MM.1S (cell line): ENCODE measurements at places on chromosomes 16 and 17.

GRCh38 chr17:40612599-40613244 is 34.9 kb downstream of the SMARCE1 start:
- no peak for DNase-seq

GRCh38 chr16:23694644-23695373 is 16.1 kb downstream of the PLK1 start:
- peak; percentile 49 for DNase-seq

DNA sequence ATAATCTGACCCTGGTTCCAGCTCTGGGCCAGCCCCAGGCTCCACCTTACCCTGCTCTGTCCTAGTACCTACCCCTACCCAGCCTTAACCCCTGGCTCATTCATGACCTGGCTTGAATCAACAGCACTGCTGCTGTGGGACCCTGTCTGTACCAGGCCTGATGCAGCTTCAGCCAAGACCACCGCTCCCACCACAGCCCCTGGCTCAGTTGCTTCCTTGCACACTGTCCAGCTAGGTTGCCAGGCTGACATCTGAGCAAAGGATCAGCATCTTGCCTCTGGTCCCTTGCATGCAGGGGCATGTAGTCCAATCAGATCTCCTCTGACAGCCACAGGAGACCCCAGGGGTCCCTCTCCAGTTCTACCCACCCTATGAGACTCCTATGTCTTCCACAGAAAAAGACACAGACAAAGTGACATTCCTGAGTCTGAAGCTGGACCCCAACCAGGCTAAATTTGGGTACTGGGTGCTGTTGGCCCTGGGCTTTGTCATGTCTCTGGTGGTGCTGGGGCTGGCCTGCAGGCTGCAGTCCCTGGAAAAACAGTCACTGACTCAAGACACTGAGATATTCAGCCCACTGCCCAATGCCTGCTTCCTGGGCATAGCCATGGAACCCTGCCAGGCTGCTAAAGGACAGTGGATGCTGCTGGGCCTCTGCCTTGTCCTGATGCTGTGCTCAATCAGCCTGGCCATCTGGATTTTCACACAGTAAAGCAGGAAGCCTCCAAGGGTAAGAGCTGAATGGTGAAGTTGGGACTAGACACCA is 3.9 kb upstream of the KCNH6 start:
- DNase-seq = no peak

- DNase-seq = no peak
Observed at GRCh38 chr17:33045216-33045615, 53.6 kb downstream of the SPACA3 start.

DNA sequence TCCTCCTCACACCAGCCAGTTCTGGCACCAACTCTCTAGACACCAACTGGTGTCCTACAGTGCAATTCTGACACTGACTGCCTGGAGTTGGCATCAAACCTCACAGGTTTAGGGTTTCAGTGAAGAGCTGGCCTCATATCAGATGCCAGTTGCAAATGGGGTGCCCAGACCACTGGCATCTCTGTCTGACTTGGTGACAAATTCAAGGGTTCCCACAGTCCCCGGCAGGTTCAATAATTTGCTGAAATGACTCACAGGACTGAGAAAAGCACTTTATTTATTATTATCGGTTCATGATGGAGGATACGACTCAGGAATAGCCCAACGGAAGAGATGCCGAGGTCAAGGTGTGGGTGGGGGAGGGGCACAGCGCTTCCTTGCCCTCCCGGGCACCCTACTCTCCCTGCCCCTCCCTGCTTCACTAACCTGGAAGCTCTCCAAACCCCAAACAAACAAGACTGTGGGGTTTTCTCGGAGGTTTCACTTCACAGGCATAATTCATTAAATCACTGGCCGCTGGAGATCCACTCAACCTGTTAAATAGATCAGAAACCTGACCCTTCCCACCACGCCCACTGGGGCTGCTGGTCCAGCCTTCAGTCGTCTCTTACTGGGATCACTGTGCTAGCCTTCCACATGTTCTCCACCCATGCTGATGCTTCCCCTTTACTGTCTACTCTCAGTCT is 1.7 kb upstream of the NLRP1 start:
- no peak for DNase-seq

DNA sequence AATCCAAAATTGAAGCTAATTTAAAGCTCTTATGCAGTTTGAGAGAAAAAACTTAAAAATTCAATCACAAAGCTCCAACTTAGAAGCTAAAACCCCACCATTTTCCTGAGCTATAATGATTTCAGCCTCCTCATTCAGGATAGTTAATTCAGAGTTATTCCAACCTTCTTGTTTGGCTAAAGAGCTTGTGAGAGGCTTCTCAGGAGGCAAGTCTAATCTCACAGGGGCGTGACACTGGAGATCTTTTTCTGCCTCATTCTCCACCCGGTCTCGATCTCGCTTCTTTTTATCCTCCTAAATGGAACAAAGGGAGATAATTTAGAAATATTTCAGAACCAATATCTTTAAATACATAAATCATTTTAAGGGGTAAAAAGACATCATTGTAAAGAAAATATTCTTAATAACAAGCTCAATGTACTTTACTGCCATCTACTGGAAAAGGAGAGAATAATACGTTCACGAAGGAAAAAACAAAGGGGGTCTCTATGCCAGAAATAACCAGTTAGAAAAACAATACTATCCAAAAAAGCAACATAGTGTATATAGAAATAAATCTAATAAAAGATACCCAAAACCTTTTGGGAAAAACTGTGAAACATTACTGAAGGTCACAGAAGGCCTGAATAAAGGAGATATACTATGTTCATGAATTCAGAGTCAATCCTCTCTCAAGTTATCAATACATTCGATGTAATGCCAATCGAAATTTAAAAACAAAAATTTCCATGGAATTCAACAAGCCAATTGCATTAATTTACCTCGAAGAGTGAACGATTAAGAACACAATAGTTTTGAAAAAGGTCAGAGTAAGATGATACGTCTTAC is 13.9 kb downstream of the BRD7 start:
- peak; percentile 33 for DNase-seq

DNA sequence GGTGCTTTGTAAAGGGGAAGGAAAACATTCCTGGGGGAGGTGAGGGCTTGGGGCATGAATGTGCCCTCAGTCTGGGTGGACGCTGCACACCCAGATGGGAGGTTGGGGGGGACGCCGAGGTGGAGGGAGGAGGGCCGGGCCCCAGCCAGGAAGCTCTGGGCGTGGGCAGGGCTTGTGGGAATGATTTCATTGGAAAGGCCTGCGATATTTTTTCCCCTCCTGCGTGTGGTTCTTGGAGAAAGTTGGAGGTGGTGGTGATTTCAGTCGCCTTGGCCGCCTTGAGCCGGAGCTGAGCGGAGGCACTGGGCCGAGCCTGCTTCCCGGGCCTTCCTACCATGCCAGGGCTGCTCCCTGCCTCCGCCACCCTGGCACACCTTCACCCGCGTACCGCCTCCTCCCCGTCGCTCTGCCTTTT is 26.4 kb upstream of the CLEC18A start:
- DNase-seq = no peak

- DNase-seq = no peak
Observed at GRCh38 chr16:79403534-79403933, 197.0 kb downstream of the MAF start.

DNA sequence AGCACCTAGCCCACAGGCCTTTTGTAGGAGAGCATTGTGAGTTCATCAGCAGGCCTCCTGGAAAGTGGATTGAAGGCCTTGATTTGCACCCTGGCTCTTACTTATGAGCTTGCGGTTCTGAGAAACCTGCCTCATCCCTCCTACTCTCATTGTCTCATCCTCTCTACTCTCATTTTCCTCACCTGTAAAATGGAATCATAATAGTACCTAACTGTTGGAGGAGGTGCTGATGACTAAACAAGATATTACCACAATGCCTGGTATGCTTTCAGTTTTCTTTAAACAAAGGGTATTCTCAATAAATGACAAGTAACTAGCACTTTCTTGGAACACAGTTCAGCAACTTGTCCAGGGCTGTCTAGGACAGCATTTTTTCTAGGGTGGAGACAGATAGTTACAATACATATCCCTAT is 243.1 kb upstream of the MAF start:
- DNase-seq = no peak

DNA sequence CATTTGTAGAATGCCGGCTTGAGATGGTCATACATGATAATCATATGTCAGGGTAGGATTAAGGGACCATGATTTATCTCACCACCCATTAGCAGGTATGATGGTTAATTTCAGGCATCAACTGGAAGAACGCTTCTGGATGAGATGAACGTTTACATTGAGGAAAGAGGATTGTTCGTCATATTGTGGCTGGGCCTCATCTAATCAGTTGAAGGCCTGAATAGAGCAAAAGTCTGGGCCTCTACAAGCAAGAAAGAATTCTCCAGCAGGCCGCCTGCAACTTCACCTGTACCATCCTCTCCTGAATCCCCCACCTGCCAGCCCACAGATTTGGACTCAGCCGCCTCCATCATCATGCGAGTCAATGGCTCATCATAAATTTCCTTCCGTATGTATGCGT is 30.6 kb upstream of the XYLT1 start:
- no peak for DNase-seq

DNA sequence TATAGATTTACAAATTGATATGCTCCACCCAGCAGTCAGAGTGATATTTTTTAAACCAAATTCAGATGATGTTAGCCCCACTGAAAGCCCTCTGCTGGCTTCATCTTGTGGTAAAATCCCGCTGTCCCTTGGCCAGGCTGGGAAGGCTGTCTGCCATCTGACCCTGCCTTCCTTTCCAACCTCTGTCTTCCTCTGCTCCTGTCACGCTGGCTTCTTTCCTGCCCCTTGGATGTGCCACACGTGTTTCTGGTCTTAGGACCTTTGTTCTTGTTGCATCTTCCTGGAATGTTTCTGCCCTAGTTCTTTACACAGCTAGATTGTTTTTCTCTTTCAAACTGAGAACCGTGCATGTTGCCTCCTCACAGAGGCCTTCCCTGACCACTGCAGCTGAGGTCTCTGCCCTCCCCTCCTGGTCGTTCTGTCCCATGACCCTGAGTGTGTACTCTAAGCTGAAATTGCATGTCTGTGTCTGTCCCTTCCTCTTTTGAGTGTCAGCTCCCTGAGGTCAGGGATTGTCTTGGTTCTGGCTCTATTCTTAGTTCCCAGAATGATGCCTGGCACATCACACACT is 11.4 kb downstream of the NT5M start:
- no peak for DNase-seq

DNA sequence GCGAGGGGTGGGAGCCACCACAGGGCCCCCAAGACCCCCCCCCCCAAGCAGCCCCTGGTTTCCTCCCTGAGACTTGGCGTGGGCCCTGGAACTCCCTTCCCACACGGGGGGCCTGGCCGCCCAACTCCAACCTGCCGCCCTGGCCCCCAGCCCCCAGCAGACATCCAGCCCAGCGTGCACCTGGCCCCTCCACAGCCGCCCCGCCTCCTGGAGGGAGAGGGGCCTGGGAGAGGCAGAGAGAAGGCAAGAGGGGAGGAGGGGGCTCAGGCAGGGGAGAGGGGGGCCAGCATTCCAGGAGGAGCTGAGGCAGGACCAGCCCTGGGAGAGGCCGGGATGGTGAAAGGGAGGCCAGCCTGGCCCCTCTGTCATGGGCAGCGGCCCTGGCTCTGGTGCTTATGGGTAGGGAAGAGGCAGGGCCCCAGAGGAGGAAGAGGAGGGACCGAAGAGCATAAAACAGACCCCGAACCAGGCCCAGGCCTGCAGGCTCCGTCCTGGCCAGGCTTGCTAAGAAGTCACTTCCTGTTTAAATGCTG is 16.7 kb downstream of the IL34 start:
- no peak for DNase-seq
